ENCODE measurements at places on chromosomes 7 and 10. TPM values are rescaled to one million over a fixed set of nuclear protein-coding genes. Genes with fewer than 3 reads are reported as not detected.

WASHC2C gene
- 49.1 TPM for total RNA-seq

FBXL13 gene
- total RNA-seq = 3.1 TPM

FZD1 gene
- 10.1 TPM for total RNA-seq

ZNF32 gene
- total RNA-seq = 40.3 TPM

HMX3 gene
- total RNA-seq = not detected

UTF1 gene
- total RNA-seq = not detected

TRIL gene
- 1.3 TPM for total RNA-seq

SORCS1 gene
- total RNA-seq = 2.1 TPM

TMEM273 gene
- 6.3 TPM for total RNA-seq

PAPOLB gene
- 0.14 TPM for total RNA-seq

CALU gene
- 198 TPM for total RNA-seq

OR6B1 gene
- not detected for total RNA-seq

IMPDH1 gene
- total RNA-seq = 47.6 TPM

HIP1 gene
- total RNA-seq = 12.4 TPM

GDF2 gene
- not detected for total RNA-seq

PPP1R9A gene
- 19.9 TPM for total RNA-seq

FAM24B gene
- 14.6 TPM for total RNA-seq

LRMDA gene
- 24.3 TPM for total RNA-seq

AKR1C4 gene
- not detected for total RNA-seq

RSU1 gene
- total RNA-seq = 76.8 TPM

MYH16 gene
- total RNA-seq = 0.89 TPM

IFIT1B gene
- not detected for total RNA-seq

BEND7 gene
- total RNA-seq = 26.2 TPM

NUDT13 gene
- 1.9 TPM for total RNA-seq

CXCL12 gene
- total RNA-seq = 13.0 TPM

ATOH7 gene
- not detected for total RNA-seq

HOXA7 gene
- total RNA-seq = 28.8 TPM

PON3 gene
- total RNA-seq = not detected

BUD31 gene
- total RNA-seq = 153 TPM

SAMD9 gene
- 2.0 TPM for total RNA-seq

ODAD2 gene
- total RNA-seq = 1.3 TPM

KLF14 gene
- not detected for total RNA-seq

ENTPD1 gene
- 0.17 TPM for total RNA-seq

TMEM236 gene
- 0.14 TPM for total RNA-seq

SPDYE2 gene
- total RNA-seq = not detected

ATAD1 gene
- total RNA-seq = 48.0 TPM

RBP3 gene
- total RNA-seq = not detected

CYP3A4 gene
- total RNA-seq = not detected

HOXA13 gene
- total RNA-seq = not detected

LRRC61 gene
- total RNA-seq = 63.4 TPM

PTPRZ1 gene
- total RNA-seq = 0.04 TPM

HHEX gene
- total RNA-seq = 1.6 TPM

LLCFC1 gene
- total RNA-seq = not detected

MYL10 gene
- total RNA-seq = not detected

CLRN3 gene
- total RNA-seq = not detected

PTPN12 gene
- total RNA-seq = 58.8 TPM

EIF5AL1 gene
- 0.41 TPM for total RNA-seq

ATP5MK gene
- total RNA-seq = 384 TPM

PANK1 gene
- total RNA-seq = 4.7 TPM

OR2A1 gene
- total RNA-seq = not detected

CYP26C1 gene
- 0.17 TPM for total RNA-seq

Measured in kidney epithelial cell (primary cell).